ENCODE measurements at places on chromosomes 2 and 18.

DNA sequence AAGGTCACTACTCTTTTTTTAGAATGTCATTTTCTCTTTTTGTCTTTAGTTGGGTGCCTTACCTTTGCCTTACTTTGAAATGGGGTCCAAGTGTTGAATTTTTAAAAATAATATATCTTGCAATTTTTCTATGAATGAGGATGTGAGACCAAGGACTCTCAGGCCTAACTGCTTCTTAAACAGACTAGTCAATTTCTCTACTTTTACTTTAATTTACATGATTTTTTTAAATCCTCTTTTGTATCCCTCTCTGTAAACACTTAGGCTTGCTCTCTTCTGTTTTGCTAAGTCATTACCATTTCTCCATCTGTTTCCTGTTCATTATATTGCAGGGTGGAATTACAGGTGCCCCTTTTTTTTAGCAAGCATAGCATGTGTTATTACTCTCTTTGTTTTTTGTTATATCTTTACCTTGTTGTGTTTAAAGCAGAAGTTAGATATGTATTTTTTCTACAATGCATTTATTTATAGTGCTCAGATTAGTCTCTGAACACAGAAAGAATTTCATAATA, 261.8 kb downstream of the SPAG16 start:
- no peak for DNase-seq

- DNase-seq = no peak
Observed at GRCh38 chr2:74425523-74425922, 4.0 kb downstream of the WDR54 start.

DNA sequence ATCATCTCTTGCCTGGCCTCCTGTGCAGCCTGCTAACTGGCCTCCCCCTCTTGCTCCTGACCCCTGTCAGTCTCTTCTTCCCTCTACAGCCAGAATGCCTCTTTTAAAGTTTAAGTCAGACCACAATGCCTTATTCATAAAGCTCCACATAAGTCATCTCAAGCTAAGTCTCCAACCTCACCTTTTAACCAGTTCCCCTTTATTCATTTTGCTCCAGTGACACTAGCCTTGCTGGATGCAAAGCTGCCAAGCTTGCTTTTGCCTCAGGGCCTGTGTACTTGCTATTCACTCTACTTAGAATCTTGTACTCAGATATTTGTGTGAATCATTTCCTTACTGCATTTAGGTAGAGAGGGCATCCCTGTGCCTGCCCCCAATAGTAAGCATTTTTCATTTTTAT, 180.9 kb downstream of the PDE1A start:
- DNase-seq = no peak

DNA sequence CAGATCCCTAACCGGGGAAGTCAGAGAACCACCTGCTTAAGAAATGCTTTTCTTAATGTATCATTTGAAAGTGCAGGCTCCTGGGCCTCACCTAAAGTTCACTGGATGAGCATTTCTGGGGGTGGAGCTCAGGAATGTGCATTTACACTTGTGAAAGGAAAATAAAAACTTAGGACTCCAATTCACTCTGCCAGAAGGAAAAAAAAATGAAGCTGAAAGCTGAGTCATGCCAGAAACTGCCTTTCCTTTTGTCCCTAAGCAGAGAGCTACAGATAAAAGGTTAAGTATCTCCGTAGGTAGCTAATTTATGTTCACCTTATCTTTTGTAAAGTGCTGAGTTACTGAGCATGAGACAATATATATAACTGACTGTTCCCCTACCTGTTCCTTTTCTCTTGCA, 229.5 kb upstream of the MEX3C start:
- no peak for DNase-seq

DNA sequence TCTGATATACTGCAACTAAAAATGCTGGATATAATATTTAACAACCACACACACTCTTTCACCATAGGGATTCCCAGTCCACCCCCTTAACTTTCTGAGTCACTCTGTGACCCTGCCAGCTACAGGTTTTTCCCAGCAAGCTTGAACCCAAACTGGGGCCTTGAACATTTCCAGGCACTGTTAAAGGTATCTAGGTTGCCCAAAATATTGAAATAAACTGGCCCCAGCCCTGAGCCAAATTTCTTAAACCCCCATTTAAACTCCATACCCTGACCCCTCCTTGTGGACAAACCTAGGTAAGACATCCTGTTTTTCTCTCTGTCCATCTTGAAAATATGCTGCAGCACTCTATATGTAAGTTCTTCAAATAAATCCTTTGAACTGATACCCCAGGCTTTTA, 19.7 kb upstream of the DCTN1 start:
- DNase-seq = no peak

GRCh38 chr2:101152272-101153076, 1.3 kb upstream of the TBC1D8 start:
- no peak for DNase-seq

- DNase-seq = peak; percentile 83
Observed at GRCh38 chr2:136135921-136136906, 18.3 kb upstream of the CXCR4 start.

GRCh38 chr2:181877181-181877664, 14.3 kb upstream of the ITPRID2 start:
- DNase-seq = no peak

- DNase-seq = no peak
Observed at GRCh38 chr2:7057865-7058400, 140.7 kb downstream of the RNF144A start.

DNA sequence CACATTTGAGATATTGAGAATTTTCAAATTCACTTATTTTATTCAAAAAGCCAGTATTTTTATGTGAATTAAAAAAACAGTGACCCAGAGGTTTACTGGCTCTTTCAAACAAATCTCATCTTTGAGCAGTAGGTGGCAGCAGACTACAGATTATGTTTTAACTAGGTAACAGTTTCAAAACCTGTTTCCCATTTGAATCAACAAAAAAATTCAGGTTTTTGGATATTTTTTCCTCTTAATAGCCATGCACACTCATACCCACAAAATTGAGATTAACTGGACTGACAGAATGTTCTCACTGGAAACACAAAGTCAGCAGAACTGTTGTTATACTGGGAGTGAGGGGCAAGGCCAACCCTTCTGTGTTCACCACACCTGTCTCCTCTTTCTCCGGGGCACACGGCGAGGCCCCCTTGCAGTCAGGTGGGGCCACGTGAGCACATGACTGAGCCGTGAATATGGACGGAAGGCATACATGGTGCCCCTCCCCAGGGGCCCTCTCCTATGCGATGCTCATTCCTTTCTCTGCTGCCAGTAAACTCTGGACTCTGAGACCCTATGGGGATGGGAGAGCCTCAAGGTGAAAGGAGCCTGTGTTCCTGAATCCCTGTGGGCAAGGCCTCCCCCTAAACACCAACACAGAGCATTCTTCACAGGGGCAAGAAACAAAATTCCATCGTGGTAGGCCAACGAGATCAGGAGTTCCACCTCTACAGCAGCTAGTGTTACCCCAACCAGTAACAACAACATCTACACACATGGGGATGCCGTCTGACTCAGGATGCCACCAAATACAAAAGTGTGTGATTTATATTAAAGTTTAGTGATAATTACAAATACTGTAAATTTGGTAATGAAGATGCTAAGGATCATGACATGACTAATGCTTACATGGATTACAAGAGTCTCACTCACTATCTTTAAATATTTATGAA, 80.4 kb downstream of the LPIN2 start:
- DNase-seq = no peak

DNA sequence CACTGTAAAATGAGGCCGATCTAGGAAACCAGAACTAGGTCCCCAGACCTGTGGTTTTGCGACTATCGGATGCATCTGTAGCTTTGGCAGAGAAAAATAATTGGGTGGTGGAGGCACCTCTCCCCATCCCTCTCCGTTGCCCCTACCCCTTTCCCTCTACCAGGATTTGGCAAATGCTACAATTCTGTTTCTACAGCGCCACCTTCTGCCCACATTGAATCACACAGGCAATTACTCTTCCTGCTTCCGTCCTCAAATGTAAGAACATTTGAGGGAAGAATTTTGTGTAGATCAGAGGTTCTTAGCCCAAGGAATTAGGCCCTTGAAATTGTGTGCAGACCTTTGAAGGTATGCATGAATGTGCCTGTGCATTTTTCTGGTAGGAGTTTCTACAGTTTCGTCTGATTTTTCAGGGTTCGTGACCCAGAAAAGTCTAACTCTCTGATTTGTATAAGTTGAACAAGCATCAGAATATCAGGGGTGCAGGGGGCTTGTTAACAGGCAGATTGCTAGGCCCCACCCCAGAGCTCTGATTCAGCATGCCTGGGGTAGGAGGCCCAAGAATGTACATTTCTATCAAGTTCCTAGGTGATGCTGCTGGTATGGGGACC, 11.2 kb downstream of the ATP6V1B1 start:
- peak; percentile 22 for DNase-seq

DNA sequence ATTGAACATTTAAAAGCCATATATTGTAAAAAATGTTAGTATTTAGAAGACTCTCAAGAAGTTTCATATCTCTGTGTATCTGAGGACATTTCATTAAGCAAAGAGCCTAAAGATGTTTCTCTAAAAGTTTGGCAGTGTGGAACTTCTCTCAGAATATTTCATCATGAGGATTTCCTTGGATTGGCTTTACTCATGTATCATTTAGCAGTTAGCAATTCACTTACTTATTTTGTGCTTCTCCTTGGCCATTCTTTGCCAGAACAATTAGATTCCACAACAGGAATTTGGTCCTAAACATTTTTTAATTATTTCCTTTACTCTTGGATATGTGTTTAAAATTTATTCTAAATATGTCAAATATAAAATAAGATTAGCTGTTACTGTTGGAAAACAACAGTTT, 345.0 kb upstream of the LRRTM4 start:
- DNase-seq = no peak

DNA sequence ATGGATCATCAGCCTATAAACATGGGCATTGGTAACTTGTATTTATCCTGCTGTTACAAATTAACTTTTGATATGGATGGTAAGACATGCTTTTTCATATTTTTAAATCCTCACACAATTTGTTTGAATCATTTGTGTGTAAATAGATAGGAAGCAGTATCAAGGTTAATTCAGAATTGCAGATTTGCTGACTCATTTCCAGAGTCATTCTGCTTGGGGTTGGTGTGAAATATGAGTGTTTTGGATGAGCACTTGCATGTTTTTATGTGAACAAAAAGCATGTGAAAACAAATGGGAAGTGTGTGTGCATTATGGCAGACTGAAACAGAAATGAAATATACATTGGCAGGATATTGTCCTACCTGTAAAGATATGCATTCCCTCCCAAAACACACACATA, 11.8 kb downstream of the CCDC85A start:
- no peak for DNase-seq

- no peak for DNase-seq
Observed at GRCh38 chr2:19854596-19855541, 46.9 kb downstream of the TTC32 start.

GRCh38 chr2:36425608-36426355, 70.2 kb downstream of the CRIM1 start:
- DNase-seq = no peak

GRCh38 chr2:234433201-234433600, 63.7 kb downstream of the ARL4C start:
- DNase-seq = no peak

- no peak for DNase-seq
Observed at GRCh38 chr2:78992807-78993517, 32.5 kb upstream of the REG3G start.

DNA sequence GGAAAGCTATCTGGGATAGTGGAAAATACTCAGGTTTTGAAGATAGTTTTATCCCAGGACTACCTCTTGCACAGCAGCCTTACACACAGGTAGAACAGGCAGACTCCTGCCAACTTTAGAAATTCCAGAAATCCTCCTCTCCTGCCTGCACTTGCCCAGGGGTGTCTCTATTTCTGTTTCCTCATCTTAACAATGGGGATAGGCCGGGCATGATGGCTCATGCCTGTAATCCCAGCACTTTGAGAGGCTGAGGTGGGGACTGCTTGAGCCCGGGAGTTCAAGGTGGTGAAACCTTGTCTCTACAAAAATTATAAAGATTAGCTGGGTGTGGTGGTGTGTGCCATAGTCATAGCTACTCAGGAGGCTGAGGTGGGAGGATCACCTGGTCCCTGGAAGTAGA, 117.0 kb upstream of the ARL5A start:
- DNase-seq = no peak

GRCh38 chr2:28995765-28996750, 15.0 kb downstream of the TOGARAM2 start:
- no peak for DNase-seq

DNA sequence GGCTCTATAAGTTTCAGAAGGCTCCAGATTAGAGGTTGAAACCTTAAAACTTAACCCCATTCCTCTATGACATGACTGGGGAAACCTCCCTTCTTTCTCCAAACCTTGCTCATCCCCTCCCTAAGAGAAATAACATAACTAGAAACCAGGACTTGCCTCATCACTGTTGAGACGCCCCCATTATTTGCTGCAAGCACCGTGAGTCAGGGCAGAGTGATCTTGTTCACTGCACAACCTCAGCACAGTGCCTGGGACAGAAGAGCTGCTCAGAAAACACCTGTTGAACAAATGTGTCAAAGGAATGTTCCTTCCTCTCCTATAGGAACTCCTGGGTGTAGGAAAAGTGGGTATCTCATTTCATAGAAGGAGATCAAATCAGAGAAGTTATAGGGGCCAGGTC, 132.7 kb upstream of the CTAGE1 start:
- no peak for DNase-seq

- DNase-seq = no peak
Observed at GRCh38 chr2:69305712-69306392, 81.2 kb downstream of the GFPT1 start.

DNA sequence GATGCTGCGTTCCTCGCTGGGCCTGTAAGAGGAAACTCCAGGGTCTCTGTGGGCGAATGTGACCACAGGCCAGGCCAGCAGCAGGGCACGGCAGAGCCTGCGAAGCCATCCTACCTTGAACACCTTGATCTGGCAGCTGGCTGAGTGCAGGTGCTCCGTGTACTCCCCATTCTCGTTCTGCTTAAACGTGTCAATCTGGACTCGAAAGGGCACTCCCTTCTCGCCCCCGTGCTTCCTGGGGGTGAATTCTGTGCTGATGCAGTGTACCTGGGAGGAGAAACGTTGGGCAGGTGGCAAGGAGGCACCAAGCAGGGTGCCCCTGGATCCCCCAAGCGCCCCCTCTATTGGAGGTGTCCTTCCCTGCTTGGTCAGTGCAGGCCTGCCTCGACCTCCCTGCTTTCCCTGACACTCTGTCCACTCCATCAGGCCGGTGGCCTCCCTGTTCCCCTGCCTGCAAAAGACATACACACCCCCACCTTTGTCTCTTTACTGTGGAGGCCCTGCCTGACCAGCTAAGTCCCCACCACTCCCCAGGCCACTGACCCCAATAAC, 38.2 kb downstream of the TFCP2L1 start:
- DNase-seq = no peak

All from T-helper 1 cell (primary cell).